ENCODE measurements at places on chromosomes 6 and 20.

DNA sequence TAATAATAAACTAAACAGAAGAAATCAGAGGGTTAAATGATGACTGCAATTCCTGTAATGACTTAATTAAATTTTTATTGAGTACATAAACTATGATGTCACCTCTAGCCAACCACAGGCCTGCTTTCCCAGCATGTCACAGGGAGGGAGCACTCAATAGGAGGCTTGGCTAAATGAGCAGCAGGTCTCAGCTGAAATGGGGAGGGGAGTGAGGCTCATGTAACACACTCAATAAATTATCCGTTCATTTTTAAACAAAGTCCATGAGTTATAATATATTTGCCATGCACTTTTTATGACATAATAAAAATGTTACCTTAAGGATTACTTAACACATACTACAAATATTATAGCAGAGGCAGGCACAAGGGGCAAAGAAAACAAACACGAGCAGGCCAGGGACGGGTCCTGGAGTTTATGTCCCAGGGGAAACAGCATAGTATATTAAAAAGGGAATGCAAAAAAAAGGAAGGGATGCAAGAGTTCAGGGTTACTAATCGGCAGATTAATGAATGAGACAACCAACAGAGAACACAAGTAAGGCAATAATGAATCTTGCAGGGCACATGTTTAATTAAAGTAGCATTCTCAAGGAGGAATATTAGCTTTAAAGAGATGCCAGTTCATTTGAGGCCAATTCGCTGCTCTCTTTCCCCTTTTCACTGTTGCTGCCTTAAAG lies 27.1 kb upstream of the FAM83C start:
- no peak for DNase-seq

GRCh38 chr20:62924442-62925075 lies 1.7 kb downstream of the DIDO1 start:
- no peak for DNase-seq

- no peak for DNase-seq
Measured at GRCh38 chr20:61935926-61936700, 129.6 kb downstream of the TAF4 start.

DNA sequence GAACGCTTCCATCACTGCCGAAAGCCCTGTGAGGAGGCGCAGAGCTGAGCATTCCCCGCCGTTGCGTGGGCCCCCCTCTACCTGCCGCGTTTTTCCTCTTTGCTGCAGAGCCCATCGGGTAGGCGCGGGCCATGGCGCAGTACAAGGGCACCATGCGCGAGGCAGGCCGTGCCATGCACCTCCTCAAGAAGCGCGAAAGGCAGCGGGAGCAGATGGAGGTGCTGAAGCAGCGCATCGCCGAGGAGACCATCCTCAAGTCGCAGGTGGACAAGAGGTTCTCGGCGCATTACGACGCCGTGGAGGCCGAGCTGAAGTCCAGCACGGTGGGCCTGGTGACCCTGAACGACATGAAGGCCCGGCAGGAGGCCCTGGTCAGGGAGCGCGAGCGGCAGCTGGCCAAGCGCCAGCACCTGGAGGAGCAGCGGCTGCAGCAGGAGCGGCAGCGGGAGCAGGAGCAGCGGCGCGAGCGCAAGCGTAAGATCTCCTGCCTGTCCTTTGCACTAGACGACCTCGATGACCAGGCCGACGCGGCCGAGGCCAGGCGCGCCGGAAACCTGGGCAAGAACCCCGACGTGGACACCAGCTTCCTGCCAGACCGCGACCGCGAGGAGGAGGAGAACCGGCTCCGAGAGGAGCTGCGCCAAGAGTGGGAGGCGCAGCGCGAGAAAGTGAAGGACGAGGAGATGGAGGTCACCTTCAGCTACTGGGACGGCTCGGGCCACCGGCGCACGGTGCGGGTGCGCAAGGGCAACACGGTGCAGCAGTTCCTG lies 693 bp downstream of the FAM50B start:
- DNase-seq, result no peak

DNA sequence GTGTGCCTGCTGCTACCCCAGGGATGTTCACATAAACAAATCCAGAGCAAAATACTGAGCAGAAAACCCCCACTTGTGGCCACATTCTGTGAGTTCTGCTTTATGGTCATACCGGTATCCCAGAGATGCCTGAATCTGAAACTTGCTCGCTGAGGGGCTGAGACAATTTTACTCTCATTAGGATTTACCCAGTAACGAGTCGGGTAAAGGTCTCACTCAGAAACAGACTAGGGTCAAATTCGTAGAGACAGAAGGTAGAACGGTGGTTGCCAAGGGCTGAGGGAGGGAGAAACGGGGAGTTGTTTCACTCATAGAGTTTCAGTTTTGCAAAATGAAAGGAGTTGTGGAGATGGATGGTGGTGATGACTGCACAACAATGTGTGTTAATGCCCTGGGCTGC lies 45.4 kb upstream of the NKX2-2 start:
- DNase-seq, result no peak

DNA sequence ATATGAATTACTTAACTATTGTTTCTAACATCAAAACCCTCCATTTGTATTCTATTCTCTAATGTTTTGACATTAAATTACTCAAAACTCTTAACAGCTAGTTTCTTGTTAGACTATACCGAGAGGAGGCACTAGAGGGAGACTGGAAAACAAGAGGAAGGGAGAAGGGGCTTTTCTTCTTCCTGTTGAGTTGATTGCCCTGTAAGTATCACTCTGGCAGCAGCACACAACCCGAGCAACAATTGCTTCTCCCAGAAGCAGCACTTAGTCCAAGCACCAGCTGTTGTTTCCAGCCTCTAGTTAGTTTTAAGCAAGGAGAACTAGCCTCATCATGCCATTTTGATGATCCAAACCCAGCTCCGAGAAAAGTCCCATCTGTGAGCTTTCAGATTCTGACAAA lies 603.8 kb downstream of the PRKN start:
- DNase-seq, result no peak

GRCh38 chr6:68252632-68253031 lies 382.4 kb upstream of the ADGRB3 start:
- DNase-seq, result no peak

- DNase-seq, result no peak
Measured at GRCh38 chr6:26521600-26522391, 16.4 kb upstream of the HMGN4 start.

GRCh38 chr20:24148372-24148771 lies 159.8 kb upstream of the GGTLC1 start:
- DNase-seq, result no peak

DNA sequence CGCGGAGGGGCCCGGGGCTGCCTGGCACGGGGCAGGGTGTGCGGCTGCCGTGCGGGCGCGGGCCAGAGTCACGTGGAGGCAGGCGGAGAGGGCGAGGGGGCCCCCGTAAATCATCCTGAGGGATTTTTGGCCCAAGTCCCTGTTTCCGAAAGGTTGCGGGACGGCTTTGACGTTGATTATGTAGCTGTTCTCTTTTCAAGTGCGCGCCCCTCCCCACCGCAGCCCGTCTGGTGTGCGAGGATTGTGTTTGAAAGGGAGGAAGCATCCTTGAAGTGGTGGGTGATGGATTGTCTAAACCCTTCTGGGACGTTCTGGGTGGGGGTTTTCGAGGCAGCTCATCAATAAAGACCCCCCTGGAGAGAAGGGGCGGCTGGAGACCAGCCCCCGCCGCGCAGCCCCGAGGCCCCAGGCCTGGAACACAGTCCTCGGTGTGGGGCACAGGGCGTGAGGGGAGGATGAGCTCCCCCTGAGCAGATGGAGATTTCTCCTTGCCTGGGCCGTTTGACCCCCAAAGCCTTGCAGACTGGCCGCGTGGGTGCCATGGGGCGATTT lies 7.0 kb upstream of the FOXF2 start:
- no peak for DNase-seq

GRCh38 chr20:44028868-44029847 lies 114.5 kb downstream of the TOX2 start:
- no peak for DNase-seq

GRCh38 chr6:137496368-137496767 lies 2.2 kb upstream of the OLIG3 start:
- DNase-seq, result no peak

DNA sequence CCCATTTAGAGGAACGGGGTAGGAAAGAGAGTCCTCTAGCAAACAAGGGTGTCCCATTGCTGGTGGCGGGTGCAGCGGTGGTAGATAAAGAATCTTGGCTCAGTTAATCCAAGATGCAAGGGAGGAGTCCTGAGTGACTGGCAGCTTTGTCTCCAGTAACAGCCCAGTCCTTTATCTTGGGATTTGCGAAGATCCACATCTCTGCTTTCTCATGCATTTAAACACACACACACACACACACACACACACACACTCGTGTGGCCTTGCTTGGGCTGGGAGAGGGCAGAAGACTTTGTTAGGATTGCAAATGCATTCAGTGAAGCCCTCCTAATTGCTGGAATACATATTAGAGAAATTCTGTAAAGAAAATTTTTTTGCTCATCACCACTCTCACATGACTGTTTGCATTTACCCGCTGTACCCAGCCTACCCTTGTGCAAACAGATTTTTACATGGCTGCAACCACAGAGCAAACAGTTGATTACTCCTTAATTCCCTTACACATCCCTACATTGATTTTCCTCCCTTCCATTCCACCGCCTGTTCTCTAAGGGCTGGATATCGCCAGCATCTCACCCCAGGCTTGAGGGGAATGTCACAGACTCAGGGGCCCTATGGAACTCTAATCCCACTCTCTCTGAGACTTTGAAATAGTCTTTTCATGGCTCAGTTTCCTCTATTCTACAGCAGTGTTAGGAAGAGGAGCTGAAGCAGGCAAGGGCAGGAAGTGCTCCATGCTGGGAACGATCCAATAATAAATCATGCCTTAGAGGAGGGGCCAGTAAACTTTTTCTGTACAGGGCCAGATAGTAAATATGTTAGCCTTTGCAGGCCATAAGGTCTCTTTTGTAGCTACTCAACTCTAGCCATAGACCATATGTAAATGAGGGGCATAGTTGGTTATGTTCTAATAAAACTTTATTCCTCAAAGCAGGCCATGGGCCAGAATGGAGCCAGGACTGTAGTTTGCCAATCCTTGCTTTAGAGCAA lies 3.5 kb downstream of the C6orf132 start:
- no peak for DNase-seq

DNA sequence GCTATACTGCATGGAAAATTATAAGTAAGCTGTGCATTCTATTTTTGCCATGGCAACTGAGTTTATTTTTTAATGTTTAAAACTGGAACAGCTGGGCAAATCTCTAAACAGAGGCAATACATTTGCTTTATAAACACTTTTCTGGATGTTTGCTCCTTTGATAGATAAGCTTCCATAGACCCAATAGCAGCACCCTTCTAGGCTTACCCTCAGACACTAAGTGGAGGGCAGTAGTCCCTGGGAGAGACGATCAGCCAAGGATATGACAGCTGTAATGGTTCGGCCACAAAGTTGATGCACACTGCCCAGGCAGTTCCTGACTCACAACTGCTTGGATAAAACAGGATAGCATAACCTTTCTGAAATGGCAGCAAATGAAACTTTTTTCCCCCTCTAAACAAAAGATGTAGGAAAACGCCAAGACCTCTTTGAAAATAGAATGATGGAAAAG lies 8.5 kb upstream of the MRPS10 start:
- no peak for DNase-seq

DNA sequence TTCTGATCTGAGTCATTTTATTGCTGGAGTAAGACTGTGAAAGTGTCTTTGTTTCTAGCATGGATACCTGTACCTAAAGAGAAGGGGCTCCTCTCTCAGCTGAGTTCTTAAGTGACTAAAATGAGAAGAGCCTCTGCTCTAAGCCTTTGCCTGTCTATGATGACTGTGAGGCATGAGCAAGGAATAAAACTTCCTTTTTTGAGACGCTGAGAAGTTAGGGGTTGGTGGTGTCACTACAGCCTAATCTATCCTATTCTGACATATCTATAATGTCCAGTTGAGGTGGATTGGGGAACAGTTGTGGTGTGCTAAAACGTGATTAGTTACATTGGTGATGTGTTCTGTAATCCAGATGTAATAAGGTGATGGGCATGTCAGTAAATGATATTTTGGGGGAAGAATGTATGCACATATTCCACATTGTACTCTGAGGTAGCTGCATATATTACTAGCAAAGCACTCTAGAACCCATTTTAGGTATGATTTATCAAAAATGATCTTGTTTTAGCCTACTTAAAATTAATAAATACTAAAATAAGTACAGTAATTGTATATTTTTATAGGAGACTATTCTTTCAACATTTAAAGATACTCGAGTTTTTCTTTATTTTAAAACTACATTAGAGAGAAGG lies 18.1 kb downstream of the ADGRB3 start:
- DNase-seq, result no peak

DNA sequence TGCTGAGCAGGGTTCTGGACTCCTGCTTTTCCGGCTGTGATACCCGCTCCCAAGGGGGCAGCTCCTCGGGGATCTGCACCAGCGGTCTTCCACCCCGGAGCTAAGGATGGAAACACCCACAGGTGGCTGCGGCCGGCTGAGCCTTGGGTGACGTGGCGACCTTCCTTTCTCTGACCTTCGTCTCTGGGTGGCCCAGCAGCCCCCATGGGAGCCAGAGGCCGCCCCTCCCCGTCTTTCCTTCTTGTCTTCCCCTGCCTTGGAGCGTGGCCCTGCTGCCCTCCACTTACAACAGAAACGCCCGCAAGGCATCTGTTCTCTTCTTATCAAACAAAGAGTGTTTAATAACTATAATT lies 405.7 kb downstream of the TAF4 start:
- no peak for DNase-seq

DNA sequence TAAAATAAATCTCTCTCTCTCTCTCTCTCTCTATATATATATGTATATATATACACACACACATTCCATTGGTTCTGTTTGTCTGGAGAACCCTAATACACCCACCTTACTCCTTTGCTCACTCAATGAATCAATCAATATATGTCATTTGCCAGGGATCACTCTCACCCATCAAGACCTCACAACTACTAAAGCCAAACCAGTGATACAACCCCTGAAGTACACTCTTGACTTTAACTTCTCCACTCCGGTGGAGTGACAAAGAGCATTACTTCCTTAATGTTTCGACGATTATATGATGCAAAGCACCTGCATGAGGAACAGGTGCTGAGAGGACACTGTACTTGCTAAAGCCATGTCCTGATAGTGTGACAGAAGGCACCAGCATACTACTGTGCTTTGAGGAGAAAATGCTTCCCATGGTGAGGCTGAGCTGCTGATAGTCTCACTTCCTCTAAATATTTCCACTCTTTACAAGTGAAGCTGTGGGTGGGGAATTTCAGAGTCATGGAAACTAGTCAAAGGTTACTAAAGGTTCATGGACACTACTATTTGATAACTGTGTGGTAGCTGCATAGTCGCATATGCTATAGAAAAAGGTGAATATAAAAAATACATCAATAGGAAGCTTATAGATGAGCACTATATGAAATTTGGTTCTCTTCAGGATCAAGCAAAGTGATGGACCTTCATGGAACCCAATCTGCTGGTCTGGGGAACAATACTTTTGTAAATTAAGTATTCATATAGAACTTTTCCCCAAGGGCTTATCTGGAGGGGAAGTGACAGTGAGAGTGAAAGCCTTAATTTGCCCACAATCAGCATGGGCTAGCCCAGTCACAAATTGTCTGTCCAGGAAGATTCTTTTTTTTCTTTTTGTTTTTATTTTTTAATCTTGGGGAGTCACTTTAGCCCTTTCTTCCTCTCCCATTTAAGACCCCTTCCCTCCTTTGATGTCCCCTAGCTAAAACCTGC lies 141.9 kb upstream of the NEDD9 start:
- no peak for DNase-seq

All from NCI-H187 (cell line).